ENCODE measurements at places on chromosomes 5 and 9.

GRCh38 chr5:149770236-149770635 lies 40.1 kb downstream of the PPARGC1B start:
- DNase-seq = no peak

DNA sequence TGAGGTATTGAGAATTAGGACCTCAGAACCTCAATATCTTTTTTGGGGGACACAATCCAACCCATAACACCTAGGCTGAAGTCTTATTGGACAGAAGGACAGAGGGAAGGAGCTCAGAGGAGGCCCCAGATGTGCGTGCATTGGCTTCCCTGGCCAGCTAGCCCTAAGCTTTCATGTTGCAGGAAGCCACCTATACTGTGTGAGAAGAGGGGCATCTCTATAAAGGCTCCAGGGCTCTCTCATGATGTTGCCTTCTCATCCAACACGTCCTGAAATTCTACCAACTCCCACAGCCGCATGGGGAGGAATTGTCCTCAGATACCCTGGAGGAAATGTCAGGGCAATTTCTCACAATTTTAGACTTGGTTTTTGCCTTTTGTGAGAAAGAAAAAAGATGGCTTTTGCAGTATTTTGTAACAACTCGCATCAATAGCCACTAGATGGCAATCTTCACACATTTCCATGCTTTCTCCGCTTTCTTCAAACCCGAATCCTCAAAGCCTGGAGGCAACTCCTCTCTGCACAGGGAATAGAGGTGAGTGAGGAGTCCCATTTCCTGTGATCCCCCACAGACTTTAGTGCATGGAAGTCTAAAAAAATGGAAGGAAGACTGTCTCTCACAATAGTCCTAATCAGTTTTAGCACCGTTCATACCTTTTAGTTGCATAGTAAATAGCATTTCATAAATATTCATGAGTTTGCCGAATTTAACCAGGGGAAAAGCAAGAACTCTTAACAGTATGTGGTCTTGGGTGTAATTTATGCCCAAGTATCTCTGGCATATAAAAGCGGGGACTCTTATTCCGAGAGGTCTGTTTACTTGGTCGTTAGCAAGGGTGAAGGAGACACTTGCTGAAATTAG lies 7.4 kb upstream of the PPP3R2 start:
- no peak for DNase-seq

DNA sequence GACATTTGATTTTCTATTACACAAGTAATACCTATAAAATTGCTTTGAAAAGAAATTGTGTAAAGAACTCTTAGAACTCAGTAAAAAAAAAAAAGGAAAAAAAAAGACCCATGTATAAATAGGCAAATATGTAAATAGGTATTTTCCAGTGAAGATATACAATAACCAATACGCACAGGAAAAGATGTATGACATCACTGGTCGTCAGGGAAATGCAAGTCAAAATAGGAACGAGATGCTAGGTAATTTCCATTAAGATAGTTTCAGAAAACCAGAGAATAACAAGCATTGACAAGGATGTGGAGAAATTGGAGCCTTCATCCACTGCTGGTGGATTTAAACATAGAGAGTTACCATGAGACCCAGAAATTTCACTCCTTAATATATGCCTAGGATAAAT lies 708.8 kb downstream of the MTRR start:
- no peak for DNase-seq

GRCh38 chr5:27140831-27141230 lies 102.4 kb upstream of the CDH9 start:
- DNase-seq = no peak

- no peak for DNase-seq
Measured at GRCh38 chr5:39599721-39600431, 175.1 kb upstream of the DAB2 start.

GRCh38 chr5:131783874-131784273 lies 12.9 kb downstream of the FNIP1 start:
- no peak for DNase-seq

DNA sequence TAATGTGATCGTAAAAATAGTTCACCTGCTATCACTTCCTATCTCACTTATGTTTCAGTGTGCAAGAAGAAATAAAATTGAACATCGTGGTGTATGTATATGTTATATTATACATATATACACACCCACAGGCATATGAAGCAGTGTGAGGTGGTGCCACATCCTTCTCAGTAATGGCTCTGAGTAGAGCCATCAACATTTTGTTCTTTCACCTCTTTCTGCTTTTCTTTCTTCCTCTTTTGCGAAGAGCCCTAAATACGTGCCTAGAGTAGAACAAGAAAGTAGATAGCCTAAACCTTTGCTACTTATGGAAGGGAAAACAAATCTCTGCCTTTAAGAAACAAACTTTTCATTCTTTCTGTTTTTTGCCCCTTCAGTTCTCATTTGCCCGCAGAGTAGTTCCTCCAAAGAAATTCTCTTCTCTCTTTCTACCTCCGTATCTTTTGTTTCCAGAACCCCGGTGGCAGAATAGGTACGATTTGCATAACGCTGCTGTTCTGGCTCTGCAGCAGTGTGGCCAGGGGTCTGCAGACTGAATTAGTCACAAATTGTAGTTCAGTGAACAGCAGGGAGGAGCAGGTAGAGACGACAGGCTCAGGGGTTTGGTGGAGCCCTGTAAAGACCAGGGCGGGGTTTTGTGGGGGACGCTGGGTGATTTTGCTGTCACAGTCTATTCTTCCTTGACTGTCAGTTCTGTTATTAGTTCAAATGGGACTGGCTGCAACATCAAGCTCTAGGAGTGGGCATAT lies 40.5 kb upstream of the PJA2 start:
- no peak for DNase-seq

DNA sequence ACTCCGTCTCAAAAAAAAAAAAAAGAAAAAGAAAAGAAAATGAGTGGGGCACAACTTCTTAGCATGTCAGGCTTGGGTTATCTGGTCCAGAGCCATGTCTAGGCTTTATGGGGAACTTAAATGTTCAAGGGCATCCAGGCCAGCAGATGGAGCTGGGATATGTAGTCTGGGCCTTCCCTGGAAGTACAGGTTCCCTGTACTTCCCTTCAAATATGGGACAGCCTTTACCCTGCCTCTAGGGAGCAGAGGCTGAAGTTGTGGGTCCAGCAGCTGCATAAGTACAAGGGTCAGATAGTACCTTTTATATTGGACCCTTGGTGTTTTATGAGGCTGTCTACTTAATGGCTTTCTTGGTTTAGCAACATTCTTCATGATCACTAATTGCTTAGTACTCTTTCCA lies 42.1 kb downstream of the FAF2 start:
- no peak for DNase-seq

DNA sequence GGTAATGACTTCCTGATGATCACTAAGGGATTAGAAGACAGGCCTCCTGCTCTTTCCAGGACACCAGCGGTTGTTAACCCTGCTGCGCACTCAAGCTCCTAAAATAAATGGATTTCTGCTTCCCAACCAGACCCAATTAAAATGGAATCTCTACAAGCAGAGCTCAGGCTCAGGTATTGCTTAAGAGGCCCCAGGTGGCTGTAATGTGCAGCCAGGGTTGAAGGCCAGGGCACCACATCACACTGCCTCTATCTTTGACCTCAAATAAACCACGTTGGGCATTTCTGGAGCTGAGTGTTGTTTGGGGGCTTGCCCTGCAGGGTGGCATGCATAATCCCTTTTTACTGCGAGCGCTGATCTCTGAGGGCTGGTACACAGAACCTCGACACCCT lies 108.0 kb downstream of the FBXO38 start:
- no peak for DNase-seq

GRCh38 chr5:142770650-142771609 lies 753 bp downstream of the ARHGAP26 start:
- DNase-seq = peak; percentile 47

- no peak for DNase-seq
Measured at GRCh38 chr5:61389609-61390008, 57.6 kb downstream of the ZSWIM6 start.

All from CD4-positive, alpha-beta T cell treated with Interferon gamma for 1 hour (primary cell).